ENCODE measurements at places on chromosomes 11 and 22. TPM values are rescaled to one million over a fixed set of nuclear protein-coding genes. Genes with fewer than 3 reads are reported as not detected.

Gene OR52A1
- not detected for total RNA-seq

Gene SCN2B
- total RNA-seq: not detected

Gene GGTLC2
- total RNA-seq: not detected

Gene MYO18B
- 251 TPM for total RNA-seq

Gene DERL3
- total RNA-seq: 1.5 TPM

Gene CRYBB3
- total RNA-seq: not detected

Gene CDC42BPG
- 0.62 TPM for total RNA-seq

Gene OR51I1
- total RNA-seq: not detected

Gene KBTBD4
- 20.8 TPM for total RNA-seq

Gene KLHDC7B
- total RNA-seq: not detected

Gene OR52N5
- total RNA-seq: not detected

Gene SIRT3
- total RNA-seq: 7.9 TPM

Gene C22orf31
- total RNA-seq: not detected

Gene RPS13
- 1,022 TPM for total RNA-seq

Gene CD3D
- total RNA-seq: not detected

Gene RIMBP3B
- total RNA-seq: 0.42 TPM

Gene GAB4
- not detected for total RNA-seq

Gene DEUP1
- total RNA-seq: not detected

Gene RIMBP3C
- total RNA-seq: 0.42 TPM

Gene GAL3ST1
- not detected for total RNA-seq

Gene ROM1
- 1.5 TPM for total RNA-seq

Gene C1QTNF5
- 72.1 TPM for total RNA-seq

Gene SPON1
- total RNA-seq: not detected

Gene GLB1L2
- not detected for total RNA-seq

Gene SLC6A5
- not detected for total RNA-seq

Gene APOL5
- 1.1 TPM for total RNA-seq

Gene FUT4
- 4.0 TPM for total RNA-seq

Gene CASP1
- 2.2 TPM for total RNA-seq

Gene OR1S1
- total RNA-seq: not detected

Gene NNMT
- 921 TPM for total RNA-seq

Gene SAA4
- total RNA-seq: not detected

Gene TREH
- not detected for total RNA-seq

Gene TBX1
- total RNA-seq: 42.6 TPM

Gene NCR3LG1
- 2.0 TPM for total RNA-seq

Gene OR8A1
- not detected for total RNA-seq

Gene OR2D2
- not detected for total RNA-seq

Gene RASL10A
- 2.5 TPM for total RNA-seq

Gene FKBP2
- total RNA-seq: 59.8 TPM

Gene LARGE1
- total RNA-seq: 22.6 TPM

Gene KRTAP5-10
- total RNA-seq: not detected

Gene GRIA4
- not detected for total RNA-seq

Gene OR52E8
- total RNA-seq: not detected

Gene OR4A16
- not detected for total RNA-seq

Gene GGT1
- 2.4 TPM for total RNA-seq

Gene OR8G1
- not detected for total RNA-seq

Gene NXPE1
- not detected for total RNA-seq

Gene LRRN4CL
- 195 TPM for total RNA-seq

Gene KRTAP5-9
- 0.29 TPM for total RNA-seq

Gene NAA40
- total RNA-seq: 8.0 TPM

Gene ENTHD1
- not detected for total RNA-seq

Gene FIBIN
- total RNA-seq: 4.0 TPM

All from myocyte (in vitro differentiated cells).